Fibroblast of mammary gland (primary cell): ENCODE measurements at places on chromosomes 12 and 14.
A peak's percentile ranks its signal among the peaks of the same experiment; 100 is the strongest.

GRCh38 chr12:15056218-15056617 is 83.4 kb downstream of the PDE6H start:
- no peak for DNase-seq

- no peak for DNase-seq
These were observed 121.8 kb downstream of the SLC38A6 start for GRCh38 chr14:61102549-61103466.

- DNase-seq: no peak
These were observed 244.4 kb upstream of the FOXN3 start for GRCh38 chr14:89661392-89661791.

DNA sequence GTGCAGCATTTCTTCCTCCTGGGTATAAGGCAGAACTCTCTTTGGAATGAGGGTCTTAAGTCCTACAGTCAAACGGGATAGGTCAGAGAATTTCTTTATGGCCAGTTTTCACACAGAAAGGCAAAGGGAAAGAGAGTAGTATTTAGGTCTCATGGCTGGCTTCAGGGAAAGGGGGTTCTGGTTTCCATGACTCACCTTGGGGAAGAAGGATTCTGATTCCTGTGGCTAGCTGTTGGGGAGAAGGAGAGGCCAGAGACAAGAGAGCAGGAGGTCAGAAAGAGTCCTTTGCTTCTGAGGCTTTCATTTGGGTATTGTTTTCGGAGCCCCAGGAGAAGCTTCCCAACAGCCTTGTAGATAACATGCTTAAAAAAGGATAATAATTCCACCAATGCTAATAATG is 332.5 kb downstream of the NPAS3 start:
- DNase-seq: no peak

- DNase-seq: peak; percentile 90
These were observed 21.9 kb upstream of the PTGR2 start for GRCh38 chr14:73829526-73830431.
